Stimulated activated CD8-positive, alpha-beta memory T cell treated with anti-CD3 and anti-CD28 coated beads, Interleukin-7, amount 100 ng/mL, for 24 hours (primary cell): ENCODE measurements at places on chromosomes 12 and 14.

DNA sequence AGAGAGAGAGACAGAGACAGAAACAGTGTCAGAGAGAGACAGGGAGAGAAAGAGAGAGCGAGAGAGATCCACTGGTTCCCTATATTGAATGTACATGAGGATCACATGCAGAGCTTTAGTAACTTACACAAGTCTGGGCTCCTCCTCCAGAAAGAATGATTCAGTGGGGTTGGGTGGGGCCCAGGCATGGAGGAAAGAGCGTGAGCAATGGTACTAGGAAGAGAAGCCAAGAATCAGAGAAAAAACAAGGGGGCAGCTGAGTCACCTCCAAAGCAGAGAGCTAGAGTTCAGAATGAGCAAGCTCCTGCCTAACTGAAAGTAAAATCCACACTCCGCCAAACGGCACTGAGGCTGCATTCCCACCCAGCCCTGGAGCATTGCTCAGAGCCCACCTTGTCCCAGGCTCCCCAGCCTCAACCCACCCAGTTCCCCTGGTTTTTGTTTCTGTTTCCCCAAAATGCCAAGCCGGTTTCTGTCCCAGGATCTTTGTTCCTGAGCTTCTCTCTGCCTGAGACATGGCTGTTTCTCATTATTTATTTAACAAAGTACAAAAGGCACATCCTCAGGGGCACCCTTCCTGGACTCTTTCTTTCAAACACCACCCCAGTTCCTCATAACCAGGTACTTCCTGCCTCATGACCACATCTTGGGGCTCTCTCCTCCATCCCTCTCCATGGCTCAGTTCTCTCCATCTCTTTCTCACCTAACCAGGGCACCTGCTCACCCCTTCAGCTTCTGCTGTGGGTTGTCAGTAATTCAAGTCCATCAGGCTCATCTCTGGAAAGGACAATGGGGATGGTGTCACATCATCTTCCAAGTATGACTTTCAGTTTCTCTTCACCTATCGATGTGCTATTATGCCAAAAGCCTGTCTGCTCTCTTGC is 670.3 kb upstream of the TBX3 start:
- no peak for DNase-seq

DNA sequence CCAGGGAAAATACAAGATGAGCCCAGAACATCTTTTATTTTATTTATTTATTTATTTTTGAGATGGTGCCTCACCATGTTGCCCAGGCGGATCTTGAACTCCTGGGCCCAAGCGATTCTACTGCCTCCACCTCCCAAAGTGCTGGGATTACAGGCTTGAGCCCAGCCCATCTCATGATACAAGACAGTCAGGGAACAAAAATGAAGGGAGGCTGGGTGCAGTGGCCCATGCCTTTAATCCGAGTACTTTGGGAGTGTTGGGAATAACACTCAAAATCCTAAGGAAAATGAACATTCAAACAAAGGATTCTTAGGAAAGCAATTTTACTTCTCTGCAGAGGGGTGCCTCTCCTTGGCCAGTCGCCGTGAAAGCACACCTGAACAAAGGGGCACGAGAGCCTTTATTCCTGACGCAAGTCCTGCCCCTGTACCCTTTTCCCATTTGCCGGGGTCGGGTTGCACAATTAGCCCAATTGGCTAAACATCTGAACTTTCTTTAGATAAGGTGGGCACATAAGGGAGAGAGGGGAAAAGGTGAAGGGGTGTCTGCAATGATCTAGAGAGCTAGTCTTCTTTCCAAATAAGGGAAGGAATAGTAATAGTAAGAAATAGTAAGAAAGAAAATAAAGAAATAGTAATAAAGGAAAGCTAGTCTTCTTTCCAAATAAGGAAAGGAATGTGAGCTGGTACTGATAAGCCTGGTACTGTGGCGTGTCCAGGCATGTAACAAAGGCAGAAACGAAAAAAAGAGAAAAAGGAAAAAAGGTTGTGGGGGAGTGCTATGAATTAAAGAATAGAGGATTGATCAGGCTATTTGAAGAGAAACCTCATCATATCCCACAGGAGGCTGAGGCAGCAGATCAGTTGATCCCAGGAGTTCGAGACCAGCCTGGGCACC is 13.4 kb downstream of the NCAPD2 start:
- no peak for DNase-seq

- no peak for DNase-seq
These were observed 315.2 kb upstream of the G2E3 start for GRCh38 chr14:30243805-30244204.

DNA sequence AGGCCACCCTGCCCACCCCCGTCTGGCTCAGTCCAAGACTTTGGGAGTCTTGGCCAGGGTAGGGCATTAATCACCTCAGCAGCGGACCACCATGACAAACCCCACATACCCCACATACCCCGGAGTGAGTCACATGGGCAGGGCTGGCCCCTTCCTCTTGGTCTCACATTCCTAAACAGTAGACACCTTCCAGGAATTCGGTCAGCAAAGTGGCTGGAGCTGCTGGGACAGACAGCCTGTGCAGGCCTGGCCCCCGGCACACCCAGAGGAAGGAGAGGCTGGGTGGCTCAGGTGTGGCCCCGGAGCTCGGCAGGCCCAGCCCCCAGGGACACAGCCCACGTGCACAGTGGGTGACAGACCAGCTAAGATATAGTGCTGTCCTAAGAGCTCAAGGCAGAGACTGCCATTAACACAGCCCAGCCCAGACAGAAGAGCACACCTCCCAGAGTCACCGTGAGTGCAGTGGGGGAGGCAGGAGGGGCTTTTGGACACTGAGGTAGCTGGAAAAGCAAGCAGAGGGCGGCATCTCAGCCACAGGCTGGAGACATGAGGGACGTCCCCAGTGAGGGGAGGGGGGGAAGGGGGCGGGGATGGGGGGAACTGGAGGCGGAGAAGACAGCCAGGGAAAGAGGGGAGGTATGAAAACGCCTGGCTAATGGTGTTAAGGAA is 24.0 kb downstream of the CCDC85C start:
- no peak for DNase-seq

DNA sequence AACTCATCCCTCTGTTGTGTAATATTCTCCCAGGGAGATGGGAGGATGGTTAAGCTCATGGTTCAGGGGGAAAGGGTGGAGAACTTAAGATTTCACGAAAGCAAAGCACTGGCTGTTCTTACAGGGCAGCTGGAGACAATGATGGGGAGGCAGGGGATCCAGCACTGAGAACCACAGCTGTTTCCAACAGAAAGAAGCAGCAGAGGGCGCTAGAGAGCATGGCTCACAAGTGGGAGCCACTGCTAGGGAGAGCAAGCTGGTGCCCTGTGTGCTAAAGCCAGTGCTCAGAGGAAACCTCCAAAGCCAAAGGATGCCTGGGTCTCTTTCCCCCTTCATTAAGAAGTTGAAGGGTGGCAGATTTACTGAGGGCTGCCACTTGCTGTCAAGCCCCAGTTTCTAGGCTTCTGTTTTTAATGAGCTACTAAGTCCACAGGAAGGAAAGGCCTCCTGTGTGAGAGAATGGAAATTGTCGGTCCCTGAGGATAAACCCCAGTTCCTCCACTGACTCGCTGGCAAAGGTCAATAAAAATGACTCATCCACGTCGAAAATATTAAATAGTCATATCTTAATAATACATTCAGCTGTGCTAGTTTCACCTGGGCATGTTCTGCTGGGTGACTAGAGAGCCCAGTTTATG is 199.7 kb downstream of the ANO2 start:
- DNase-seq = peak; percentile 22

DNA sequence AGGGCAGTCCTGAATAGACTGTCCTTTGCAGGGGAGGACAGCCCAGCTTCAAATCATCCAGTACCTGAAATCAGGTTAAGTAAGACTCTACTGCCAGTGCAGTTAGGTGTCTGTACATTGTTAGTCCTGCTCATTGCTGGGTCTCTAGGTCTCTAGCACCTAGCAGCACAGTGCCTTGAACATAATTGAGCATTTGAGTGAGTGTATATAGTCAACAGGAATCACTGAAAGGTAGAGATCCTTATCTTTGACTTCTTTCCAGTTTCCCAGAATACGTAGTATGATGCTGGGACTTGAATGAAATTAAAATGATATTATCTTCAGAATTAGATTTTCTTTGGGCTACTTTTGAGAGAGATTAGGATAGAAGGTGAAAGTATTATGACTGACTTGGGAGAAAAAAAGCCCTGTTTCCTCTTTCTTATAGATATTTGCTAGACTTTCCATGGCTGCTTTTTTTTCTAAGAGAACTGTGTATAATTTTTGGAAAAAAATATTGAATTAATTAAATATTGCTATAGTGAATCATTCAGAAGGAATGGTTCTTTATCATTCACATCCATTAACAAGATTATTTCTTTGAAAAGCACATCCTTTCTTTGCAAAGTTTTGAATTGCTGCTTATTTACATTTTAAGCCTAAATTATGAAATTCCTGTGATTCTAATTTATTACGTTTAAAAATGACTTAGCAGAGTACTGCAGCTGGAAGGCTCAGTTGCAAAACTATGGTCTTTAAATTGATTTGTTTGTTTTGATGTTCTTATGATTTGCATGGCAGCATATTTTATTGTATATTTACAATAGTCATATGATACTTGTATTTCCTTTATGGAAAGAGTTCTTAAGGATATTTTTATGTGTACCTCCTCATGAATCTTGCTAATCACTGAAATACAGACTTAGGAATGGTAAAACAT is 51.6 kb downstream of the PPP4R4 start:
- no peak for DNase-seq

GRCh38 chr12:26157001-26157400 is 32.2 kb upstream of the BHLHE41 start:
- no peak for DNase-seq

- no peak for DNase-seq
These were observed 91.7 kb downstream of the TMX1 start for GRCh38 chr14:51331486-51332367.

DNA sequence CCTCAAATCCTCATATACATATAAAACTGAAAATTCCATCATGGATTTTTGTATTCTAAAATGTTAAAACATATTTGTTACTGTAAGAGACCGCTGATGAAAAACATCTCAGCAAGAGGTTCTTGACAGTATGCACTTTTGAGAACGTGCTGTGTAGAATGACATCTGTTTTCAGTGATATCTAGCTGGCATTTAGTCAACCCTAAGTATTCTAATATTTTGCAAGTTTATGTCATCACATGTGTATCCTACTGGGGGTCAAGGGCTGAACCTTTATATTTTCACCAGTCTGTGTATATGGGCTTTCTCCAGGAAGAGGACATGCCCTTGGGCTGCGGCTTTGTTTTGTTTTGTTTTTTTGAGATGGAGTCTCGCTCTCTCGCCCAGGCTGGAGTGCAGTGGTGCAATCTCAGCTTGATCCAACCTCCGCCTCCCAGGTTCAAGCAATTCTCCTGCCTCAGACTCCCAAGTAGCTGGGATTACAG is 22.0 kb upstream of the YARS2 start:
- no peak for DNase-seq

DNA sequence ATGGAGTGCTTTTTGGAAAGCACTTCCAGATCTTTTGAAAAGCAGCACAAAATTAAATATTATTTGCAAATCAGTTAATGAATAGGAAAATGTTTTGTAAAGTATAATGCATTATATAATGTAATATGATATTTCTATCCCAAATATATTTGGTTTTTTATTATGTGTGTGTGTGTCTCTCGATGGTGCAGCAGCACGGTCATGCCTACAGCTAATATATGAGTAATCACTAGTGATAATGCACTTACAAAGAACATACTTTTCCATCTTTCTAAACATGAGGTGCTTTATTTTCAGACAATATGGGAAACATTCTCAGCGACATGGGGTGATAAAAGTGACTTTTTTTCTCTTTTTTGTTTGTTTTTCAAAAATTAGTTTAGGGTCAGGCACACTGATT is 1.3 kb upstream of the EEA1 start:
- DNase-seq = no peak

DNA sequence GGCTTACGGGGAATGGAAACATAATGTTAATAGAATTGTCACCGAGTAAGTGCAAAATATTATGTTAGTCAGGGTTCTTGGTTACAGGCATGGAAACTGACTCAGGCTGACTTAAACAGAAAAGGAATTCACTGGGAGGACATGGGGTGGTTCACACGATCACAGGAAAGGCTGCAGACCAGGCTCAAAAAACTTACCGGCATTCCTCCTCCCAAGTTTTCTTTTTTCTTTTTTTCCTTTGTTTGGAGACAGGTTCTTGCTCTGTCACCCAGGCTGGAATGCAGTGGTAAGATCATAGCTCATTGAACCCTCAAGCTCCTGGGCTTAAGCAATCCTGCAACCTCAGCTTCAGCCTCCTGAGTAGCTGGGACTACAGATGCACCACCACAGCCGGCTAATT is 11.9 kb upstream of the UBE2N start:
- DNase-seq = no peak
